A549 (cell line): ENCODE measurements at places on chromosomes 6 and 20. TPM values are rescaled to one million over a fixed set of nuclear protein-coding genes. Genes with fewer than 3 reads are reported as not detected.

The BAG2 gene
- 8.7 to 9.5 TPM (median 9.3 TPM) in 3 replicates for polyA plus RNA-seq

GRCh38 chr6:23454080-23454976 lies 671.7 kb upstream of the NRSN1 start:
- no peak for DNase-seq

DNA sequence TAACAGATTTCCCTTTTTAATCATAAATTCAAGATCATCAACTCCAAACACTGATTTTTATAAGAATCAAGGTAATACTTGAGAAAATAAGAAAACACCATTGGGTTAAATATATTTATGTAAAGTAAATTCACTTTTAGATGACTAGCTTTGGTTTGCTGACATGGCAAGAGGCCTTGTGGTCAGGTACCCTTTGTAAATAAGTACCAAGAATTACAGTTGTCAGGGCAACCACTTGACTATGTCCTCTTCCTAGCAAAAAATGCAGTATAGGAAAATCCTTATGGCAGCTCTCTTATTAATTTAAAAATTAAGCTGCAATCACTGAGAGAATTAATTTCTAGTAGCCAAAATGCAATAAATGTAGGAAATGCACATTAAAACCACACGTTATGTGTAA lies 153.8 kb downstream of the INSM1 start:
- no peak for DNase-seq

The MICAL1 gene
- polyA plus RNA-seq: 13.4 to 20.3 TPM (median 16.9 TPM) in 3 replicates

DNA sequence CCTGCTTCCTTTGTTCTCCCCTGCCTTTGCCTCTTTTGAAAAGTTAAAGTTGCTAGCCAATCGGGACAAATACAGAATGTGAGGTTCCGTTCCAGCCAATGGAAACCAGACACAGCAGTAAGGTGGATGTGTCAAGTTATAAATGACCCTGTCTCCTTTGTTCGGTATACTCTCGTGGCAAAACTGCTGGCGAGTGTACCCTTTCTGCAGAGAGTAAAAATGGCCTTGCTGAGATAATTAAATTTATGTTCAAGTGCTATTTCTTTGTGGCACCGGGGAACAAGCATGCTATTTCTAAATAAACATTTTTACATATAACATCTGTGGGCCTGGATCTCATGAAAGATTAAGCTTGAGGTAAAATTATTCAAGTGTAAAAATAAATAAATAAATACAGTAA lies 50.2 kb downstream of the RARS2 start:
- no peak for DNase-seq

DNA sequence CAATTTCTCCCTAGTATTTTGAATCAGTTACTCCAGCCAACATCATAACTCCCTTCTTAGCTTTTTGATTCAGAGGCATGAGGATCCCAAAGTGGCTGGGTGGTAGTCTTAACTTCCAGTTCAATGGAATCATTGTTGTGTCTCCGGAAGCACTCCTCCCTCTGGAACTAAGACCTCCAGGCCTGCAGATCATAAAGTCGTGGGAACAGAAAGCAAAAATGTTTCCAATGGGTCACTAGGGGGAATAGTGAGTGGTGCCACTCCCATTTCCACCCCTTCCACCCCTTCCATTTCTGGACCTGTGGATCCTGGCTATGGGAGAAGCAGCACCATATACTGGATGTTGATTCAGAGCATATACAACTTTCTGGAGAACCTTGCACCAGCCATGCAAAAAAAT lies 130.8 kb downstream of the SGK1 start:
- DNase-seq: no peak

The TCEA2 gene
- polyA plus RNA-seq: 23.3 to 34.7 TPM (median 29.8 TPM) in 3 replicates

The LY6G5C gene
- 1.5 to 1.9 TPM (median 1.6 TPM) in 3 replicates for polyA plus RNA-seq

The CLPSL2 gene
- 0.37 to 0.38 TPM in 2 of 3 replicates, not detected in the other for polyA plus RNA-seq

DNA sequence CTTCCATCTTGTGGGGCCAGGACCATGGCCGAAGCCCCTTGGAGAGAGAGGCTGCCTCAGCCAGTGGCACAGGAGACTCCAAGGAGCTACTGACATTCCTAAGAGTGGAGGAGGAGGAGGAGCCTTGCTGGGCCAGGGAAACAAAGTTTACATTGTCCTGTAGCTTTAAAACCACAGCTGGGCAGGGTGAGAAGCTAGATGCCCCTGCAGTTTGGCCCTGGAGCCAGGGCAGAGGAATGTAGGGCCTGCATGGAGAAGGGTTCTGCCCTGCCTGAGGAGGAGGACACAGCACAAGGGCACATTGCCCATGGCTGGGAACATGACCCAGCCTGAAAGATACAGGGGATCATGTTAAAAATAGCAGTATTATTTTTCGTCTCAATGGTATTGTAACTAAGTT lies 37.4 kb downstream of the PLCG1 start:
- DNase-seq: no peak

DNA sequence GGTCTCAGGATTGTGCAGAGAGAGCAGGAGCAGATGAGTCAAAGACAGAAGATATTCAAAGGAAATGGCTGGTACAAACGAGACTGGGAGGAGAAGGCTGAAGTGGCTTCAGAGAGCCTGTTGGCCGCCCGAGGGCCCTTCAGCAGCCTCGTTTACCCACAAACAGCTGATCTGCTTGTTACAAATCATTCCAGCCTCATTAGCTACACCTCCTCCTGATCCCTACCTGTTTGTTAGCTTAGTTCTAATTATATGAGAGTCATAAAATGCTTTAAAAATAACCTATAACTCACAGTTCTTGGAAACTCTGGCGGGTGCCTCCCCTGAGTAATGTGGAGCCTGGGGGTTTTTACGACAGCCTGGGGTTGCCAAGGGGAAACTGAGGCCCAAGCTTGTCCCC lies 12.6 kb downstream of the GLP1R start:
- DNase-seq: no peak

DNA sequence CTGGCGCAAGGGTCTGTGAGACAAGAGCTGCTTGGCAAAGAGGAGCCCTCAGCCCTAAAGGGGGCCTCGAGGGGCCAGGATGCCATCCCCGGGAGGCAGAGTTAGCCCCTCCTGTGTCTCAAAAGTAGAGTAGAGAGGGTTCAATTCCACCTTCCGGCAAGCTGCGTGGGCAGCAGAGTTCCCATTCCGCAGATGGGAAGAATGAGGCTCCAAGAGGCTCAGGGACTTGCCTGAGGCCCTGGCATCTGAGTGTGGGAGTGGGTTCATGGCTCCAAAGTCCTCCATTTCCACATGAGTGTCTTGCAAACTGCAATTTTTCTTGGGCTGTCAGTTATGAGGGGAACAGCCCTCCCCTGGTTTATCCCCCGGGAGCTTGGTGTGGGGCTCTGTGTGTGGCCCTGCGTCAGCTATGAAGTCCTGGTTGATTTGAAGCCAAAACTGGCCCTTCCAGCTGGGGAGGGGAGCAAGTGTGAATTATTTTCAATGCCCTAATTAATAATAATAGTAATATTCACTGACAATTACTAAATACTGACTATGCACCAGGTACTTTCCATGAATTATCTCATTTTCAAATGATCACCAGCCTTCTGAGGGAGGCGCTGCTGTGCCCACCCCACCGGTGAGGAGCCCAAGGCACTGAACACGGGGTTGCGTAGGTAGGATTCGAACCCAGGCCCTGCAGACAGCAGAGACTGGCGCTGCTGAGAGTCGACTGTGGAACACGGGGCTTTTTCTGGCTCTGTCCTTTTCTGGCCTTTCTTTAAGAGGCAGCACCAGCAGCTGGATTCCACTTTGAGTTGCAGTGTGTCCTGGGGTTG lies 153.0 kb upstream of the PTPN1 start:
- no peak for DNase-seq

DNA sequence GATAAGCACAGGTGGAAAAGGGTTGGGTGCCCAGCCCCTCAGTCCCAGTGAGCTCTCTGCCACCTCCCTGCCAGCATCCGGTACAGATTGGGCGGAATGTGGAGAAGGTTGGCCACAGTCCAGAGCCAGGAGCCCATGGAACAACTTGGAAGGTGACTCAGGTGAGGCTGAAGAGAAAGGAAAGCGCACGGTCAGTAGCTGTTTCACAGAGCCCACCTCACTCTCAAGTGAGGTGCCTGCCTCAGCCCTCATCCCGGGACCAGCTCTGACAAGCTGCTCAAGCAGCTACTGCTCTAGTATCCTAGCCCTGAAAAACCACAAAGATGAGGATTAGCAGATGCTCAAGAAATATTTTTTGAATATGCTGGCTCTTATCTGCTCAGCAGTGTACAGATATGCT lies 1.1 kb upstream of the MMP24OS start:
- DNase-seq: no peak

- no peak for DNase-seq
Measured at GRCh38 chr6:89612121-89612520, 26.4 kb downstream of the LYRM2 start.

- peak; percentile 25 for DNase-seq
Measured at GRCh38 chr6:119284861-119285521, 64.6 kb downstream of the MAN1A1 start.

GRCh38 chr6:106973836-106974335 lies 643 bp downstream of the CD24 start:
- DNase-seq: no peak

DNA sequence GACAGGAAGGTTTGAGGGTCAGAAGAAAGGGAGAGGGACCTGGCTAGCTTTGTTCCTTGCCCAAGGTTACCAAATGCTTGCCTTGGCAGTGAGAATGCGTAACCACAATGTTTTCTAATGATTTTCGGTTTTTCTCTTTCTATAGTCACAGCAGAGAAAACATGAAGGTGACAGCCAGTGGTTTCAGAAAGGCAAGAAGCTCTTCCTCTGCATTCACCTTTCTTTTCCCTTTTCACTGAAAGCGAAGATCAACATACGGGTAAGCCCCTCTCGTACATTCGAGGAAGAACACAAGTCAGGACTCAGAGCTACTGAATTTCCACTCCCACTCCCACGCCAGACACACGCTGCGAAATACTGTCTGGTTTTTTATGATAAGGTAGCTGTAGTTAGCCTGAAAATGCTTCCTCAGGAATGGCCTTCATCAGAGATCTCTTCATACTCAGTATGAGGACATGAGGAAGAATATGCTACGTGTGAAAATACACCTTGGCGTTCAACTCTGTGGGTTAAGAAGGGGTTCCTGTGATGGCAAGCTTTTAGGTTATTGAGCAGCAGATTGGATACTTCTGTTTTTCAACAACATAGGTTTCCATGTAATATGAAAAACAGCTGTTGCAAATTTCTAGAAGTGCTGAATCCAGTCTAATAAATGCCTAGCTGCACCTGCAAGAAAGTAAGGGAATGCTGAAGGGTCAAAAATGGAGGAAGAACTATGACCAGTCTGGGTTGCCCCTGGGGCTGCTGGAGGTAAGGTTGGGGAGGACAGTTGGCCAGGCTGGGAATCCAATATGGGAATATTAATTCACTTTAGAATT lies 7.4 kb upstream of the CD83 start:
- DNase-seq: no peak
